ENCODE measurements at places on chromosomes 7 and 10.

GRCh38 chr10:33100781-33101391 is 142.9 kb upstream of the ITGB1 start:
- DNase-seq: no peak

- no peak for DNase-seq
Observed at GRCh38 chr7:100952641-100953040, 3.3 kb downstream of the MUC3A start.

DNA sequence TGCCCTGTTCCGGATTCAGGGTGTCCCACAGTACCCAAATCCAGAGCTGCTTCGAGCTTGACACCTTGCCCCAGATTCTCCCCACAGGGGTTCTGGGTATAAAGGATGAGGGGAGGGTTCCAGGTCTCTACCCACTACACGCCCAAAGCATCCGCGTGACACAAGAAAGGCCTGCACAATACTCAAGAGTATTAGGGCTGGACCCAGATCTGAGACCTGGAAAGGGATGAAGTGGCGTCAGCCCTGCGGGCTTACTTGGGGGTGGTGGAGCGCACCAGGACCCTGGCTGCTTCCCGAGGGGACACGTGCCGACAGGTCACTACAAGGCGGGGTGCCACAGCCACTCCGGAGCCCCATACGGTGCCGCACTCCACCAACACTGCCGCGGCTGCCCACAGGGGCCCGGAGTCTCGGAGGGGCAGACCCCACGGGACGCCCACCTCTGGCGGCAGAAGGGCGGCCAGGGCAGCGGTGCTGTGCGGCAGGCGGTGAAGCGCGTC is 1.3 kb downstream of the TYSND1 start:
- DNase-seq: no peak

GRCh38 chr10:130630135-130630534 is 493.9 kb downstream of the GLRX3 start:
- DNase-seq: no peak

GRCh38 chr7:1859266-1860035 is 189.4 kb downstream of the ELFN1 start:
- no peak for DNase-seq

DNA sequence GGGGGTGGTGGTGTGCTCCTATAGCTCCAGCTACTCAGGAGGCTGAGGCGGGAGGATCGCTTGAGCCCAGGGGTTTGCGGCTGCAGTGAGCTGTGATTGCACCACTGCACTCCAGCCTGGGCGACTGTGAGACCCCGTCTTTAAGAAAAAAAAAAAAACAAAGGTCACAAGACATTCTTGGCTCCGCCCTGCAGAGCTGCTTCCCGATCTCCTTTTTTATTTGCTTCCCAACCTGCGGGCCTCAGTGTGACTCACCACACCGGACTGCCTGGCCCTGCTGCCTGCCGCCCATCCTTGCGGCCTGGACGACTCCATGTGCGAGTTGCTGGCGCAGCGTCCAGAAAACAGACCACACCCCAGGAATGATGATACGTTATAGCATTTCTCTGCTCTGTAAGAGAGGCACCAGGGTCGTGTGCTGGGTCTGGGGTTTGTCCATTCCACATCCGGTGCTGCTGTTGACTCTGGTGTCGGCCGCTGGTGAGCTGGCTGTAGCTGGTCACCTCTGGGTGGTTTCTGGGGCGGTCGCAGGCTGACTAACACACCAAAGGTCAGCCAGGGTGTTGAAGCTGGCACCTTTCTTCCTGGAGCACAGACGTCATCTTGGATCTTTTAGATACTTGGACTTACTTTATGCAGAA is 123.6 kb downstream of the TCF7L2 start:
- no peak for DNase-seq

DNA sequence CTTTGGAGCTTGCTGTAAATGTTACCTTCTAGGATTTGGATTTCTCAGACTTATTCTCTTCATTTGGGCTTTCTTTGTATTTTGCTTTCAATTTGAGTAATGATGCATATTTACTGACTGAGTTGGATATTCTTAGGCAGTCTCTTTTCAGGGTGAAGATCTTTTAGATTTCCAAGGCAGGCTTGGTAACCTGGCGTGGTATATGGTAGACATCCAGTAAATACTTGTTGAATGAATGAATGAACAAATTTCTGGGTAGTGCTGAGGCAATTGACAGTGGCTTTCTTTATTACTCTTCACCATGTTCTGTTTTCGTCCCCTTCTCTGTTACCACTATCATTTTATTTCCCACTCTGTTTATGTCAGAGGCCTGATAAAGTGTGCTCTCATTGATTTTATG is 27.1 kb downstream of the BBS9 start:
- DNase-seq: no peak

GRCh38 chr10:122663516-122664130 is 36.0 kb downstream of the C10orf120 start:
- no peak for DNase-seq

GRCh38 chr10:71243756-71244395 is 31.5 kb downstream of the UNC5B start:
- no peak for DNase-seq

DNA sequence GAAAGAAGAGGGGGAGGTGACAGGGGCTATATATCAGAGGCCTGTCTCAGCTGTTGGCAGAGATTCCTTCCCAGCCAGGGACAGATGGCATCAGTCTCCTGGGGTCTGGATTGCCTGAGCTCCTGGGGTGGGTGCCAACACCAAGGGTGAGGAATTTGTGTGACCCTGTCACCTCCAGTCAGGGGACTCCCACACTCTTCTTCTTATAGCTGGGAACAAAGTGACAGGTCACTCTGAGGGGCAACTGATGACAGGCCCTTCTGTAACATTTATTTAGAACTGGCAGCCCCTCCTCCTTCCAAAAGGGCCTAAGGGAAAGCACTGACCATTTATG is 53.7 kb upstream of the DUSP5 start:
- no peak for DNase-seq

GRCh38 chr7:89998554-89998953 is 155.7 kb upstream of the STEAP1 start:
- DNase-seq: no peak

DNA sequence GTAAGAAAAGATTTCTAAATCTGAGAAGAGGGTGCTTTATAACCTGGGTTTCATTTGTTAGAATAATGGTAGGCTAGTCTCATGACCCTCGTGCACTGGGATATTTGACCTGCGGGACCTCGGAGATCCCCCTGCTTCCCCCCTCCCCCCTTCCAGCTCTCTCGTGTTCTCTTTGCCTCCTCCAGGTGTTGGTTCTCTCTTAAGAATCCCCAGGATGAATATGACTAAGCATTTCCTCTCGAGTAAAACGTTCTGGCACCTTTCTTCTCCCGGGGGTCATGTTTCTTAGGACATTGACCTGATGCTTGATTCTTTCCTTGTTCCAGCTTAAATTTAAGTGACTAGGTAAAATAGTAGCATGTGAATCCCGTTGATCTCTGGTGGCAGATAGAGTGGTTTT is 71.2 kb downstream of the SHH start:
- no peak for DNase-seq

GRCh38 chr7:48443051-48443450 is 271.8 kb downstream of the ABCA13 start:
- DNase-seq: no peak

- DNase-seq: no peak
Observed at GRCh38 chr7:55133630-55134358, 115.0 kb downstream of the EGFR start.

- no peak for DNase-seq
Observed at GRCh38 chr10:23571884-23572283, 133.0 kb downstream of the OTUD1 start.

GRCh38 chr7:7956531-7957128 is 12.0 kb upstream of the GLCCI1 start:
- no peak for DNase-seq

GRCh38 chr7:150787321-150788281 is 12.6 kb downstream of the TMEM176B start:
- DNase-seq: no peak

DNA sequence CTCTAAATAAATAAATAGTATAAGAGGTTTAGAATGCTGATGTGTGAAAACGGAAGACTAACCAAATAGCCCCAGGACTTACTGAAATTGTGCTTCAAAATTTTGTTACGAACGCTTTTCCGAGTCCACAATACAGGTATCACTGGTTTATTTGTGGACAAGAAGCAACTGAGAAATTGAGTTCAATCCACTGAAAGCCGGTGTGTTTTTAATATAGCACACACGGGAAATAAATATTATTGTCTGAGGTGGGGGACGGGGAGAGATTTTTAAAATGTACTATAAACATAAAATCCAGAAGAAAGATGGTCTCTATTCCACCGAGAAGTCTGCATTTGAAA is 598 bp downstream of the SLC16A12 start:
- no peak for DNase-seq

DNA sequence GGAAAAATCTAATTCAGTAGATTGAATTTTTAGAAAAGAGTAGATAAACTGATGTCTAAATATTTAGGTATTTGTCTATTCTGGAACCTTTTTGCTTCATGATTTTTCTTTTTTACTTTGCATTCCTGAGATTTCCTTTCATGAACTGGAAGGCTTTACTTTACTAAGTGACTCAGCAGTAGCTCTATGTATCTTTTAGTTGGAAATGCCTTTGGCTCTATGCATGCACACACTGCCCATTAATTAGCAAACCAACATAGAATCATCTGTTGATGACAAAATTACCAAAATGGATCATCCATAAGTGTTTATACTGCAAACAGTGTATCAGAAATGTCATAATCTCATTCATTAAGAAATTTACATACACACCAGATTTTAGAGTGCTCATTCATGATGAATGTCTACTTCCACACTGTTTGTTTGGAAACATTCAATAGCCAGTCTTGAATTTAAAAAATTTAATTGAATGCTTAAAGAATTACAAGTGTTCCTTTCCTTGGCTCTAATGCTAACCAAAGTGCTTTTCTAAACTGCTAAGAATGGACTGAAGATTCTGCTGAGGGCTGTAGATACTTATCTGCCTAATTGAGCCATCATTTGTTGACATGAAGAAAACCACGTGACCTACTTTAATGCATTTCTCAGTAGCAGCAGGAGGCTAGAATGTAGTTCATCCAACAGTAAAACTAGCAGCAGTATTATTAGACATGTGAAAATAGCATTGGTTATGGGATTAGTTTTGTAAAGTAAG is 282.0 kb downstream of the ADK start:
- no peak for DNase-seq

DNA sequence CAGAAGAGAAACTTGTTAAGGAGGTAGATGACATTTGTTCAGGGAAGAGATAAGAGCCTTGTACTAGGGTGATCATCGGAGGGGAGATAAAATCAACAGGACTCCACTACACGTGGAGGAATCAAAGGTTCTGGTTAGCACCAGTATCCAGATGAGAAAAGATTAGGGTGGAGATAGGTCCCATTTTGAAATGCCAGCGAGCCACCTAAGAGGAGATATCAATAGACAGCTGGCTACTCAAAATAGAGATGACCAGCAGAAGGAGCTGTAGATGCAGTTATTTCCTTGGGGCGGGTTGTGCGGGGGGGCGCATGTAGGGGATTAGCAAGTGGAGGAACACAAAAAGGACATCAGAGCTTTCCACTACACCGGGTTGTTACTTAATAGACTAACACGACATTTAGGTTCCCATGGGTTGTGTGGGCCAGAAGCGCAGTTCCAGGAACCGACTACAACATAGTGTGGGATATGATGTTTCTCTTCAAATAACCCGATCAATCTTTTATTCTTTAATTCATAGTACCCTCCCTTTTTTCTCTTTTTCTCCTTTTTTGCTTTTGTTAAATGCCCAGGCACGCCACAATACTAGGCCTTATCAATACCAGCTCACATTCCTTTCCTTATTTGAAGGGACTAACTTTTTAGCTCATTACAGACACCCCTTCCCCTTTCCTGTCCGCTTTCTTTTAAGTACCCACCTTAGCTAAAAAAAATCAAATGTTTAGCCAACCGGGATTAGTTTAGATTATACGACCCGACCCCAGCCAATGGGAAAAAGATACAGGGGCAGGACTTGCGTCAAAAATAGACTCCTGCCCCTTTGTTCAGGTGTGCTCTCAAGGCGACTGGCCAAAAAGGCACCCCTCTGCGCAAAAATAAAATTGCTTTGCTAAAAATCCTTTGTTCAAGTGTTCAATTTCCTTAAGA is 2.0 kb upstream of the KIF11 start:
- no peak for DNase-seq

GRCh38 chr10:123847686-123848432 is 43.7 kb downstream of the CPXM2 start:
- DNase-seq: no peak

DNA sequence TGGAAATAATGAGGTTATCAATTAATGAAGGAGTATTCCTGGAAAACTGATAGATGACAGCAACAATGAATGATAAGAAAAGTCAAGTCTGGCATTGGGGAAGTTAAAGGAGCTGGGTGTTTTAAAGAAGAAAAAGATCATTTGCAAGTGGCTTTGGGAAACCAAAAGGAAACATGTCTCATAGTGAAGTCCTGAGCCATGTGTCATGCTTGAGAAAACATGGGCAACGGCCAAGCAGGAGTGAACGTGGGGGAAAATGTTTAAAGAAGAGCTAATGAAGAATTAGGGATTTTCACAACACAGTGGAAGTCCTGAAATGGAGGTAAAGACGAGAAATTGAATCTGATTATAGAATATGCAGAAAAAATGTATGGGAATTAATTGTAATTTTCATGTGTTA is 1383.2 kb upstream of the CELF2 start:
- no peak for DNase-seq

DNA sequence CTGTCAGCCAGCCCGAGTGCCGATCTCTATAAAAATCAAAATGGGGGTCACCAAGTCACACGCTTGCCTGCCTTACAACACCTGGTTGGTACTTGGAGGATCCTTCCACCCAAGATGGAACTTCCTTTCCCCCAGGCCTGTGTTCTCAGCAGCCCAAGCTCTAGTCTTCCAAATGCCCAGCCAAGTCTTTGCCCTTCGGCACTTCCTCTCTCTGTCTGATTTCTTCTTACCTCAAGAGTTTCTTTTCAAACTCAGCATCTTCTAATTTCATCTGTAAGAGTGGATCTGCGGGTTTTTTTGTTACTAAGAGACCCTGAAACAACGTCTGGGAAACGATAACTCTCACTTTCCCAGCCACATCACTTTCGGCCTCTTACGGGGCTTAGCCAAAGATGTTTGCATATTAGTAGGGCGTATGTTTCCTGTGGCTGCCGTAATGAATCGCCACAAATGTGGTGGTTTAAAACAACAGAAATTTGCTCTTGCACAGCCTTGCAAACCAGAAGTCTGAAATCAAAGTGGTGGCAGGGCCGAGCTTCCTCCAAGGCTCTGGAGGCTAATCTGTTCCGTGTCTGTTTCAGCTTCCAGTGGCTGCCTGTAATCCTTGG is 219.9 kb downstream of the TCF7L2 start:
- no peak for DNase-seq

- no peak for DNase-seq
Observed at GRCh38 chr7:94160719-94161435, 156.7 kb upstream of the BET1 start.

DNA sequence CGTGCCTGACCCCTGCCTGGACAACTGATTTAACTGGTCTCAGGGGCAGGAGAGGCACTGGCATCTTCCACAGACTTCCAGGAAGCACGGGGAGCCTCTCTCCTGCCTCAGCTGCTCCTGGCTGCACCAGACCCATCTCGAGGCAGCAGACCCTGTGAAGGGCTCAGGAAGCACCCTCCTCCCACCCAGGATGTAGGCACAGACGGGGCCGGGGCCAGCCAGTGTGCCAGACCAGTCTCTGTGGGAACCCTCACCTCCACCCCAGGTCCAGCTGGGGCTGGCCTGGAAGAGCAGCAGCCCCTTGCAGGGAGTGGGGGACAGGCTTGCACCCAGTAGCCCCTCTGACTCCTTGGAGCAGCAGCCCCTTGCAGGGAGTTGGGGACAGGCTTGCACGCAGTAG is 56.3 kb downstream of the RASGEF1A start:
- DNase-seq: no peak

- no peak for DNase-seq
Observed at GRCh38 chr10:84225427-84226173, at the start of gene LRIT2. TSS of gene LRIT2 (minus strand) at chr10:84225544. CDS start at chr10:84225520, 24 bp downstream.

All from naive thymus-derived CD8-positive, alpha-beta T cell (primary cell).